NCI-H1694 (cell line): ENCODE measurements at places on chromosomes 2 and 18.

DNA sequence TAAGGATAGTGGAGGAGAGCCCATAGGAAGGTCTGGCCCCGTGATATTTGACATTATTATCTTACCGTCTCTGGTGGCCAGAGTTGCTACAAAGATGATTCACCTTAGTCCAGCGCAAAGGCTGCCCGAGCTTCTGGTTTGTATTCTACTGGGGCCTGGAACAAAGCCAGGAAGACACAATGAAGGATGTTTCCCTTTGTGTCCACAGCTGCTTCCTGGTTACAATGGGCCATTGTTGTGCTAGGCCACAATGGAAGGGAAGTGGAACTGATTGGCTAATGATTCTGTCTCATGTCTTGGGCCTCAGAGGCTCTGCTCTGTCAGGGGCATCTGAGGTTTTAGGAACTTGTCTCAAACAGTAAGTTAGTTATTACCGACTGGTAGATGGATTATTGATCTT, 132.2 kb downstream of the TDRD15 start:
- DNase-seq, result no peak

DNA sequence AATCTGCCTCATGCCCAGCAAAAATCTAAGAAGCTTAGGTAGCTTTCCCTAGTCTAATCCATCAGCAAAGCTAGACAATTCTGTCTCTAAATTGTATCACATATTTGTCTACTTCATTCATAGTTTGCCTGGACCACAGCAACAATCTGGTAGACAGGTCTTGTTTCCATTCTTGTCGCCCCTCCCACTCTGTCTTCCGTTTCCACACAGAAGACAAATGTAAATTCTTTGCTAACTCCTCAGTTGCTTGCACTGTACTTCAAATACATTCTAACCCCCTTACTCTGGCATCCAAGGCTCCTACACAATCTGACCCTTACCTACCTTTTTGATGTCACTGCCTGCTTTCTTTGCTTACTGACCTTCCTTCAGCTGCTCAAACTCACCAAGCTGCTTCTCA, 40.1 kb downstream of the THUMPD2 start:
- no peak for DNase-seq

GRCh38 chr2:64380853-64381527, 73.0 kb upstream of the LGALSL start:
- DNase-seq, result no peak

DNA sequence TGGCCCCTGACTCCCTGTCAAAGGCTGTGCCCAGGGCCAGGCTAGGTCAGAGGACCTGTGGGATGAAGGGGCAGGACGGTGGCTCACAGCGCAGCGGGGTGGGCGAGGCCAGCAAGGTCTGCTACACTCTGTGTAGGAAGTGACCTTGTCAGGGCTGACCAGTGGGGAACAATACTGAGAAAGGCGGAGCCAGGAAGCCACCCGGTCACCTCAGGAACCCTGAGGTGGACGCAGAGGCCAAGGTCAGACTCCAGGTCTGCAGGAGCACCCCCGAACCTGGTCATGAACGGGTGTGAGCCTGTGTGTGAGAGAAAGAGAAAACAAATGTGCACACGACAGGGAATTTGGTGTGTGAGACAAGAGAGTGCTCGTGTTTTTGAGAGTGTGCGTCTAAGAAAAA, 72.3 kb downstream of the SMAD7 start:
- no peak for DNase-seq

GRCh38 chr2:73037947-73038585, 33.4 kb downstream of the SFXN5 start:
- no peak for DNase-seq

DNA sequence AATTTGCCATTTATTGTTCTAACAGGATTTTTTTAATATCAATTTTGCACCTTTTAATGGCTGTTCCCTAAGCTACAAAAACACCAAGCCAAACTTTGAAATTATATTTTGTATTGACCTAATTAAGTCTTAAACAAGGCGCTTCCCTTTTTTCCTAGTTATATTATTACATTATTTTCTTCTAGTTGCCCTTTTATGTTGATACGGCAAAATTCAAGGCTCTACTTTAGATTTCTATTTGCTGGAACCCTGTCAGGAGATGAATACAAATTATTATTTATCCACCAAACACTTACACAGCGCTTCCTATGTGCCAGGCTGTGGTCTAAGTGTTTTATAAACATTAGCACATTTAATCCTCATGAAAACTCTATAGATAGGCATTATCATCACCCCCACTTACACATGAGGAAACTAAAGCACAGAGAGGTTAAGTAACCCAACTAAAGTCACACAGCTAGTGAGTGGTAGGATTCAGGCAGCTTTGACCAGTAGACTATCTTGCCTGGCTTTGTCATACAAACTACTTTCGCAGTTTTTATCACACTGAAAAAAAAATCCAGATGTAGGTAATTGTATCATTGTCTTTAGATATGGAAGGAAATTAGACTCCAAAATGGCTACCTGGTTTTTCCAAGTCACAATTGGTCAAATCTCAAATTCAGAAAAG, 456.5 kb downstream of the STK39 start:
- no peak for DNase-seq

- no peak for DNase-seq
These were observed 12.4 kb downstream of the CCL20 start for GRCh38 chr2:227826019-227826521.

DNA sequence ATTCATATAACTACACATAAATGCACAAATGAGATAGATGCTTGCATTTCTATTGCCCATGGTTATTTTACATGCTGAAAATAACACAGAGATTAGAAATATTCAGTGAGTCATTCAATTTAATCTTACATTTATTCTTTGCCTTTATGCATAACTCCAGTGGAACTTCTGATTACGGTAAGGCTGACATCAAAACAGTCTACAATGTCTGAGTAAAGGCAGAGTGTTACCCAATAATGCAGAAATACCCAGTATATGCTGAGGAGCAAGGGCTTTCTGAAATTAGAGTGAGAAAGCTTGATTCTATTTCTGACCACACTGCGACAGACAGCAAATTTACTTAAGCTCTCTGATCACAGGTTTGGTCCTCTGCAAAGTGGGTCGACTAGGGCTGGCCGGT, 9.2 kb downstream of the NMI start:
- DNase-seq, result no peak

GRCh38 chr18:23143016-23143814, 7.9 kb downstream of the CABLES1 start:
- no peak for DNase-seq

GRCh38 chr2:224151161-224151560, 112.1 kb upstream of the SERPINE2 start:
- DNase-seq, result no peak

DNA sequence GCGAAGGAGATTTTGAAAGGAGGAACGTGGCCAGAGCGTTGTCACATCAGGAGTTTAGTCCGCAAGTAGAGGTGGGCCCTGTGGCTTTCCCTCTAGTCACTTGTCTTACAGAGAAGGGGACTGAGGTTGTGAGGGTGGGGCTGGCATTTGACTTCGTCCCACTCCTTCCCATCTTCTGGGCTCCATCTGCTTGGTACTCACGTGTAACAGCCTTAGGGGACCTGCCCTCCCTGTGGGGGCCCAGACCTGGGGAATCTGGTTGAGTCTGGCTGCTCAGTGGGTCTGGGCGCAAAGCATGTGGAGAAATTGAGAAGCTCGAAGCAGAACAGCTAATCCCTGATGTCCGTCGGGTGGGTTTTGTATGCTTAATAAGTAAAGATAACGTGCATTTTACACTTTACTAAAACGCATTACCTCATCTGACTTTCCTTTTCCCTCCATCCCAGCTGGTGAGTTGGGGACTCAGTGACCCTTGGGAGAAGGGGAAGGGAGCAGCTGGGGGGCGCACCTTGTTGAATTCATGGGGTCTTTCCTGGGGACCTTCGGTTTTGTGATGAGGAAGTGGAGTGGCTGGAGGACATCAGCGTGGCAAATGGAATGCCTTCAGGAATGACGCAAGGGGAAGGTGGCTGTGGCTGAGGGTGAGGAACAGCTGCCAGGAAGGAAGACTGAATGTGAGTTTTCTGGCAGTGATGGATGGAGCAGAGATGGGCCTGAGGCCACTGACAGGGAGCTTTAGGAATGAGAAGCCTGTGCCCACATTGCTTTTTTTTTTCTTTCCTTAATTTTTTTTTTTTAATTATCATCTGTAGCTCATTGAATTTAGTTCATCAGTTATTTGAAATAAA, 44.8 kb downstream of the ASAP2 start:
- no peak for DNase-seq

GRCh38 chr2:177589186-177589585, 196.6 kb downstream of the AGPS start:
- DNase-seq, result no peak

GRCh38 chr2:140502951-140503630, 1627.7 kb downstream of the LRP1B start:
- no peak for DNase-seq

DNA sequence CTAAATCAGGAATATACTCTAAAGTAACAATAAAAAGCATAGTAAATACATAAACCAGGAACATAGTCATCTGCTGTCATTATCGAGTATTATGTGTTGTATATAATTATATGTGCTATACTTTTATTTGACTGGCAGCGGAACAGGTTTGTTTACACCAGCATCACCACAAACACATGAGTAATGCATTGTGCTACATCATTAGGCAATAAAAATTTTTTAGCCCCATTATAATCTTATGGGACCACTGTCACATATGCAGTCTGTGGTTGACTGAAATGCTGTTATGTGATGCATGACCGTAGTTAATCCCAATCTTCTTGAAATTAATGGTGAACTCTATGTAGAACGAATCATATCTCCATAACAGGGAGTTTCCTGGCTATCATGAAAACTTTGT, 136.7 kb upstream of the ZFP36L2 start:
- no peak for DNase-seq

GRCh38 chr2:181988154-181988924, 2.7 kb downstream of the PPP1R1C start:
- DNase-seq, result no peak

DNA sequence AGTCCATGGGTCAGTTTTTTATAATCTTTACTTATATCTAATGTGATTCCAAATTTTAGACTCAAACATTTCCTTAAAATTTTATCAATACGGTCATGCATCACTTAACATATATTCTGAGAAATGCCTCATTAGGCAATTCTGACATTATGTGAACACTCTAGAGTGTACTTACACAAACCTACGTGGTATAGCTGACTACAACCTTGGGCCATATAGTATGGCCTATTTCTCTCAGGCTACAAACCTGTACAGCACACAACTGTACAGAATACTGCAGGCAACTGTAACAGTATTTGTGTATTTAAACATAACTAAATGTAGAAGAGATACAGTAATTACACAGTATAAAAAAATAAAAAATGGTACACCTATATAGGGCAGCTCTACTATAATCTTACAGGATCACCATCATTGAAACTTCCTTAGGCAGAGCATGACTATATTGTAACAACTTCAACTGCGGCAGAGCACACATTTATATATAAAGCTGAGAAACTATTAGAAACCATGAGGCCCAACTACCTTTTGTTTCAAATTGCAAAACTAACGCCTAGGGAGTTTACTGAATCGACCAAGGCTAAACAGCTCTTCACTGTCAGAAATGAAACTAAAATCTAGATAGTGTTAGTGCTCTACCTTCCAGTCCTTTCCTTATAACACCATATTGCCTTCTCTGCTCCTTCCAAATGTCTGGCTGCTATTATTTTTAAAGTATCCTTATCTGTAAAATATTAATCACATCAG, 6.9 kb downstream of the YES1 start:
- DNase-seq, result no peak

DNA sequence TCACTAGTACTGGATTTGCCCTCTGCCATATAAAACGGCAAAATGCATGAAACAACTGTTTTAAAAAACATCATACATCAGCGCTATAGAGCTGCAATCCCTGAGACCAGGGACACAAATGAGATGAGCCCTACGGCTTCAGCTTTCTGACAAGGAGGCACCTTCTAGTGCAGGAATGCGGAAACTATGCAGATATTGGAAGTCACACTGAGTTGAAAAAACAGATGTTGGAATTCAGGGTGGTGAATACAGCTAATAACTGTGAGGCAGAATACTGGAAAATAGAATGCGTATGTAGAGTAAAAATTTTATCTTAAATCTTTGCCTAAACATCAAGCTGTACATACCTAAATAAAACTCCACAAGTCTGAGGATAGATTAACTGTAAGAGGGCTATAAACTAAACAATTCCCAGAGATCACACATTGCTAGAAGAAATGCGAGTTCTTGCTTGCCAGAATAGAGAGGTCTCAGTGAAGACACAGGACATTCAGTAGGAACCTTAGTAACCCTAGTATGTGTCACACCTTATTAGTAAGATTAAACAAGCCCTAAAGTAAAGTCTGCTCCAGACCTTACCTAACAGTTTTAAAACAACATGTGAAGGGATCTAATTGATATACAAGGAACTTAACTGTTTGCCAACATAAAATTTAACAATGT, 541.4 kb upstream of the DDX18 start:
- no peak for DNase-seq

- no peak for DNase-seq
These were observed 736.6 kb upstream of the ZEB2 start for GRCh38 chr2:145256551-145256950.

DNA sequence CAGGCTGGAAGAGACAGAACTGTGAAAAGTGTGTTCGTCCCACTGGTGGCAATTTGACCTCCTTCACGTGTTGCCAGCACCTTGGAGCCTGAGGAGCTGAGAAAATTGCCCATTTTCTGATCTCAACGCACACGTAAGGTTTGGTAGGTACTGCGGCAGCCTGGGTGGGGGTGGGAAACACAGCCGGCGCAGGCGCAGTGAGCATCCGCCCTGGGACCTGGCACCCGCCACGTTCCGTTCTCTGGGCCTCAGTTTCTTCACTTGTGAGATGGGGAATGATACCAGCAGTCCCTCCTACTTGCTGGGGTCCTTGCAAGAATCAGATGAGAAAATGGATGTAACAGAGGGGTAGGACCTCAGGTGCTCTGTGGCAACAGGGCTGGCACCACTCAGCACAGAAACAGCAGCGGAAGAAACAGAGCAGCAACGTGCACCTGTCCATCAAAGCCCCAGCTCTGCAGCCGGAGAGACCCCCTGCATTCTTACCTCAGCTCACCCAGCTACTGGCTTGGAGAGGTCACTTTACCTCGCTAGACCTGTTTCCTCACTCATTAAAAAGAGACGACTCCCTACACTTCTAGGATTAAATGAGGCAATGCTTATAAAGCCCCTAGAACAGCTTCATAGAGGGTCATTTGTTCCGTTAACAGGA, 458.0 kb upstream of the ID2 start:
- no peak for DNase-seq

DNA sequence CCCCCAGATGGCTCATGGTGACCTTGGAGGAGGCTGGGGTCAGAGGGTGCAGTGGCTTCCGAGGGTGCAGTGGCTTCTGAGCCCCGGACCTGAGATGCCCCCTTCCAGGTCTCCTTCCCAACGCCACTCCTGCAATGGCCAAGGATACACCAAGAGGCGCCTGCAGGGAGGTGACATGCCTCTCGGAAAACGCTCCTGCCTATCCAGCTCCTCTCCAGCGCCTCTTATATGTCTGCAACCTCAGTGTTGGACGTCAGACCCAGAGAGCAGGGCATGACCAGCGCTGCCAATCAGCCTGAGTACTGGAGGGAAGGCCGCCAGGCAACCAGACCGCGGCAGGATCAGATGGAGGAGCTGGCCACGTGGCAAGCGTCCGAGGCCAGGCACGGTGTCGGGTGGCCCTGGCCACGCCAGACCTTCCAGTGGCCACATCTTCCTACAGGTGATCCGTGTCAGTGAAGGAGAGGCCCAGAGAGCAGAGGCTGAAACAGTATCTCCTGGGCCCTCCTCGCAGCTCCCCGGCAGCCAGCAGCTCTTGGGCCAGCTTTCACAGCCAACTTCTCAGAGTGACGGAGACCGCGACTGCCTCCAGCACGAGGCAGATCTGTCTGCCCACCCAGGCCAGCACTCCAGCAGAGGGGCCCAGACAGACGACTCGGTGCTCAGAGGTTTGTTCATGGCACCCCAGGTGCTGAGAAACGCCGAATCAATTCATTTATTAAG, 199.5 kb upstream of the SALL3 start:
- DNase-seq, result no peak
